ENCODE measurements at places on chromosomes 12 and 14.
A peak's percentile ranks its signal among the peaks of the same experiment; 100 is the strongest.

- DNase-seq, result no peak
Observed at GRCh38 chr14:67650151-67650550, 24.3 kb downstream of the VTI1B start.

- DNase-seq, result no peak
Observed at GRCh38 chr12:1662761-1663439, 28.0 kb upstream of the ADIPOR2 start.

DNA sequence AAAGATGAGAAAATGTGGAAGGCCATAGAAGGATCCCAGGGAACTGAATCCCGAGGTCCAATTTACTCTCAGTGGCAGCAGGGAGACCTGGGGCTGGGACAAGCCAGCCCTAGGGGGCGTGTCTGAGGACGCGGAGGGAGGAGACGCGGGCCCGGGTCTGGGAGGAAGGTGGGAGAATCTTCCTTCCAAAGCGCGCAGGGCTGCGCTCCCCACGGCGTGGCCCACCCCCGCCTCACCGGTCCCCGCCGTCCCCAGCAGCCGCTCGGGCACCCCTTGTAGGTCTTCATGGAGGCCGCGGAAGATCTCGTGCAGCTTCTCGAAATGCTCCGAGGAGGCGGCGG, 323 bp downstream of the VTI1B start:
- peak; percentile 20 for DNase-seq

DNA sequence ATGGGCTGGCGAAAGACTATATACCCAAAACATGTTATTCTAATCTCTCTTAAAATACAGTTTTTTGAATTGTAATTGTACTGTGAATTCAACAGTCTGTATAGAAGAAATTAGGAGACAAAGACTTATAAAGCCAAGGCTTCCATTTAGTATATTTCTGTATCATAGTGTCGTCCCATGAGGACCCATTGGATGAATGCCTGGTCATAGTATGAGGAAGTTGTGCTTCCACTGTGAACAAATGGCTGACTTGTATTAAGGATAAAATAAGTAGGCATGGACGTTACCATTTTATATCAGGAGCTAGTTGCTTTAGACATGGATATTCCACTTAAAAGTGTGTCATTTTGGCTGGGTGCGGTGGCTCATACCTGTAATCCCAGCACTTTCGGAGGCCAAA, 55.9 kb upstream of the NAV3 start:
- no peak for DNase-seq

DNA sequence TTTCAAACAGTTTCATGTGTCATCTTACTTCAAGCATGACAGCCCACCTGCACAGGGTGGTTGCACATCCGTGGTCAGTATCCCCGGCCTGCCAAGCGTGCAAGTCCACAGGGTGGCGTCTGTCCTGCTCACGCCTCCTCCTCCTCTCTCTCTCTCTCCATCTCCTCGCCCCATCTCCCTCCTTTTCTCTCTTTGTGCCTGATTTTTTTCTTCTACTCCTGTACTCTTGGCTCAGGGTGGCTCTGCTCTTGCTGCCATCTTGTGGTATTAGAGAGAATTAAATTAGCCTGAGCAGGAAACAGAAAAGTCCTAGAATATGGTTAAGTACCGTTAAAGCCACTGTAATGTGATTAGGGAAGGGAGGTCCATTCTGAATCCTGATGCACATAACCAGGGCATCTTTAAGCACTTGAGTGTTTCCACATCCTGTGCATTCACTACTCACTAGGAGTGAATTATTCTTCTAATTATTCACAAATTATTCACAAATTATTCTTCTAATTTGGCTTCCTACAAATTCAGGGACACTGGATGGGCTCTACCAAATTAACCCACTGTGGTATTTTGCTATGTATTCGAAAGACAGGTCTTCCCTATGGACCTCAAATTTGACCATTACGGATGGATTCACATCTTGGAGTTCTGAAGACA, 25.5 kb upstream of the DTX1 start:
- DNase-seq, result no peak

- DNase-seq, result no peak
Observed at GRCh38 chr12:88035907-88036289, 6.7 kb upstream of the C12orf50 start.

DNA sequence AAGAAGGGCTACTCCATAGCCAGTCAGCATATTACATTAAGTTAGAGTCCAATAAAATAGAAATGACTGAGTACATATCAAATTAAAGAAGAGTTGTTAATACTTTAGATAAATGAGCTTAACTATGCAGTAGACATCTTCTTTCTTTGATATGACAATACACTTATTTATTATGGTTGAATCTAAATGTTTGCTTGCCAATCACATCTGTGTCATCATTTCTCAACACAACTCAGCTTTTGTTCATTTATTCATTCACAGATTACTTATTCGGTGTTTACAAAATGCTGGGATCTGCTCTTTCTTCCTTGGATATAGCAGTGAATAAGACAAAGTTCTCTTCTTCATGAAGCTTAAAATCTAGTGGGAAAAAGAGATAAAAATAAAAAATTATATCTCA, 614.6 kb upstream of the ATP2B1 start:
- DNase-seq, result no peak

GRCh38 chr12:23556661-23557060, 392.8 kb downstream of the SOX5 start:
- DNase-seq, result no peak

All from activated gamma-delta T cell treated with anti-CD3 and anti-CD28 coated beads, Interleukin-2, amount 50 U/mL, for 16 hours (primary cell).